Stimulated activated CD4-positive, alpha-beta T cell treated with anti-CD3 and anti-CD28 coated beads, Interleukin-1b, Interleukin-23, amount 100 ng/mL, for 48 hours (primary cell): ENCODE measurements at places on chromosomes 7 and 10.

GRCh38 chr7:136509466-136509865 lies 359.0 kb upstream of the CHRM2 start:
- DNase-seq: no peak

DNA sequence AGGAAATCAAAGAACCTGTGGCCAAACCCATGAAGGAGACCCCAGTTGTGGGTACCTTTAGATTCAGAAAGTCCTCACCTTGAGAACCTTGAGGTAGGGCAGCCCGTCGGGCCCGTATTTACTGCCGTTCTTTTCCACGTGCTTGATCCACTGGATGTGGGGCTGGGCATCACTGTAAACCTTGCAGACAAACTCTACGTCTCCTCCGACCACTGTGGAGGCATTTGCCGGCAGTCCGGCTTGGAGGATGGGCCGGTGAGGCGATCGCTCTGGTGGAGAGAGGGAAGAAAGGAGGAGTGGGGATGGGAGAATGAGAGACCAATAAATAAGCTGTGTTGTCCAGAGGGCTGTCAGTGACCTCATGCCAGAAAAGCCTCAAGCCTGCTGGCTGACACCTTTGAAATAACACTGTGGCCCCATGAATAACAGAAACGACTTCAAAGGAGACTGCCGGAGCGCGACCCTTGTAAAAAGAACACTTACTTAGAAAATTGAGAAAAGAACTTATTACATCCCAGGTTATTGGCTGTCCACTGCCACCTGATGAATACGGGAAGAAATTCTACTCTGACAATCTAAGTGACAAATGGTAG lies 78.2 kb downstream of the FGFR2 start:
- no peak for DNase-seq

DNA sequence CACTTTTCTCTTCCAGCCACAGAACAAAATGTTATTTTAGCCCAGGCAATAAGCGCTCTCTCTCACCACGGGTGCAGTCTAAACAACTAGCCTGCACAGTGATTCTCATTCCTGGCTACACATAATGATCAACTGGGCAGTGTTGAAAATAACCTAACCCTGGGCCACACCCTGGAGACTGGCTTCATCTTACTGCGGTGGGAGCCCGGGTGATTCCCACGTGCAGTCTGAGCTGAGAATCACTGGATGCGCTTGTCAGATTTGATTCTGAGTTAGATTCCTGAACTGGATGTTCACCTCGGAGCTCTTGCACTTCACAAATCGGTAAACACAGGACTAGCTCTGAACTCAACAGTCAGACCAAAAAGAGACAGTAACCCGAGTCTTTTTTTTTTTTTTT lies 14.9 kb downstream of the ZC3HAV1 start:
- DNase-seq: no peak

DNA sequence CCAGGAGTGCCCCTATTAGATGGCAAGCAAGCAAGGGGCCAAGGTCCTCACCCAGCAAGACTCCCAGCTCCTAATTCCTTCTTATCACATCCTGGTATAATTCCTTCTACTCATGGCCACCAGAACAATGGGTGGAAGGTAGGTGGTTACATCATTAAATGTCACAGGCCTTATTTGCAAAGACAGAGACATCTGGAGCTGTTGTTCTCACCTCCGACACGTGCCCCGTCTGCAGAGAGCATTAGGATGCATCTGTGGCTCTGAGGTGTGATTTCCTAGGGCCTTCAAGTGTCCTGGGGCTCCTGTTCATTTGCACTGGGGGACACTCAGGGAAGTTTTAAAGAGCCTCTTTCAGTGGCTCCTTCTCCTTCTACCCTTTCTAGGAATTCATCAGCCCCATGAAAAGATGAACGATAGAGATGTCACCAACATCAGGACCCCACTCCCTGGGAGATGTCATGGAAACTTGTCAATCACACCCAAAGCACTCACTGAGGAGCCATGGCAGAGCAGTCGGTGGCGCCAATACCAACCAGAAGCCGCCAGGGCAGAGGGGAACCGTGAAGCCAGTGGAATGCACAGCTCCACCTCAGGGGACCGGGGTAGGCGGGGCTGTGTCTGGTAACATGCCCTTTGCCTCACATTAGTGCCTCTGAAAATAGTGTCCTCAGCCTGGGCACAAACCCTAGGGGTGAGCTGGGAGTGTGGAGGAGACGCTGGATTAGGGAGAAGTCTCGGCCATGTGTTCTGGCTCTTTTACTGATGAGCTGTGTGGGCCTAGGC lies 2.9 kb upstream of the ATP6V0E2 start:
- DNase-seq: peak; percentile 30

GRCh38 chr7:25752154-25752553 lies 399.8 kb upstream of the NFE2L3 start:
- DNase-seq: no peak

- DNase-seq: no peak
Observed at GRCh38 chr10:84308021-84308420, 20.4 kb upstream of the CCSER2 start.

DNA sequence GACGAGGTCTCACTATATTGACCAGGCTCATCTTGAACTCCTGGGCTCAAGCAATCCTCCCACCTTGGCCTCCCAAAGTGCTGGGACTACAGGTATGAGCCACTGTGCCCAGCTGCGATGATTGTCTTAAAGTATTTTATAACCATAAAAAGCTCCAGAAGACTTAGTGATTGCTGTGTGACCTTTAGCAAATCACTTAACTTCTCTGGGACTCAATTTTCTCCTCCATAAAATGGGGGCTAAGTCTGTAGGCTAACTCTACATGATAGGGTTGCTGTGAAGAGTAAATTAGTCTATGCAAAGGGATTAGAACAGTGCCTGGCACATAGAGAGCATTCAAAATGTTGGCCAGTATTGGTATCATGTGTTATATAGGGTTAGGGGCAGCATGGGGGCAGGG lies 42.8 kb downstream of the PPIF start:
- no peak for DNase-seq

GRCh38 chr10:77970869-77971803 lies 44.6 kb upstream of the DLG5 start:
- DNase-seq: no peak

- DNase-seq: no peak
Observed at GRCh38 chr7:84207025-84207424, 12.4 kb upstream of the SEMA3A start.

GRCh38 chr10:47050618-47051455 lies 139.6 kb downstream of the PTPN20 start:
- no peak for DNase-seq

- no peak for DNase-seq
Observed at GRCh38 chr7:142566271-142566670, 183.0 kb upstream of the PRSS1 start.

GRCh38 chr7:28407651-28408050 lies 4.7 kb upstream of the CREB5 start:
- DNase-seq: no peak

DNA sequence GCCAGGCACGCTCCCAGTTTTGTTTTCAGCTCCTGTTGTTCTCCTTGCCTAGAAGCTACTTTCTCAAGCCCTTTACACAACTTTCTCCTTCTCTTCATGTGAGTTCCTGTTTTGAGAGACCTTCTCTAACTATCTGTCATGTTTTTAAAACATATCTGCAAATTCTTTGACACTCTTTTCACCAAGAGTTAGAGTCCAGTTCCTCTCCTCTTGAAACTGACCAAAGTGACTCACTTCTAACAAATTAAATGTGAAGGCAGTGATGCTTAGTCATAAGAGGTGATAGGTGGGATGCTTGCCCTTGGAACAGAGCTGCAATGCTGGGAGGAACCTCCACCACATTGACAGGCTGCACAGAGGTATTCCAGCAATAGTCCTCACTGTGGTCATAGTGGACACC lies 25.3 kb downstream of the ZSCAN25 start:
- DNase-seq: no peak

DNA sequence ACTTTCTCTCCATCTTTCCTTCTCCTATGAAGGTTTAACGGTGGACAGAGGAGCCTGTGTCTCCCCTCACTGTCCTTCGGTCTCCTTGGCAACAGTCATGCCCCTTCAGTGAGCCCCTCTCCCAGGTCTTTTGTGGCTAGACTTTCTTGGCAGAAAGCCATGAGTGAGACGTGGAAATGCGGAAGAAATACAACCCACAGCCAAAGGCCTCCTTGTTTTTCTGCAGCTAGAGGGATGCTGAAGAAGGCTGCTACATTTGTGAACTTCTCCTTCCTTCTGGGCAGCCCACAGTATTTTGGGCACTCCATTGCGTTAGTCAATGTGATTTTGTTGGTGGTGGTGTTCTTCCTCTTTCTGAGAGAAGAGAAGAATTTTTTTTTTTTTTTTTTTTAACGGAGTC lies 333.7 kb upstream of the PODXL start:
- DNase-seq: no peak

- DNase-seq: no peak
Observed at GRCh38 chr10:131199646-131200045, 111.9 kb downstream of the TCERG1L start.

DNA sequence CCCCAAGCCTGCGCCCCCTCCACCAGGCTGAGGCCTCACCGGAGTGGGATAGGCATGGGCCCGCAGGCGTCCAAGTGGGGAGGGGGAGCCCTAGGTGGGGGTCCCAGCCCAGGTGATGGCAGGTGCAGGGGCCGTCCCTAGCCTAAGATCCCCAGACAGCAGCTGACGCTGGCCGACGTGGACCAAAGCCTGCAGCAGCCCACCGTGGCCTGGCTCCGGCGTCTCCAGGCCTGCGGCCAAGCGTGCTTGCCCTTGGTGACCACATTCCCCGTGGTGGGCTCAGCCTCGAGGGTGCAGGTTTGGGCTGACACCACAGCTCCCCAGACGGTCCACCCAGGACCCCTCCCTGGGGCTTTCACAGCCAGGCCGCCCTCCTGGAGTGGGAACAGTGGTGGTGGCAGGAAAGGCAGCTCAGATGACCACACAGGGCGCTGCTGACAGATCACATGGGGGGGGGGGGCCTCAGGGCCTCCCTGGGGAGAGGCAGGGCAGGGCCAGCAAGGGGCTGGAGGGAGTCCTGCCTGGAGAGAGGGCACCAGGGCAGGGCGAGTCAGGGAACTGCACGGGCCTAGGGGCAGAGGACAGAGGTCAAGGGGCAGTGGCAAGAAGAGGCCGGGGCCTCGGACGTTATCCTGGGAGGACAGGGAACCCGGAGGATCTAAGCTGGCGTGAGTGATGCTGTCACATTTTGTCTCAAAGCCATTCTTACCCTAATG lies 767 bp upstream of the ADAM8 start:
- no peak for DNase-seq

DNA sequence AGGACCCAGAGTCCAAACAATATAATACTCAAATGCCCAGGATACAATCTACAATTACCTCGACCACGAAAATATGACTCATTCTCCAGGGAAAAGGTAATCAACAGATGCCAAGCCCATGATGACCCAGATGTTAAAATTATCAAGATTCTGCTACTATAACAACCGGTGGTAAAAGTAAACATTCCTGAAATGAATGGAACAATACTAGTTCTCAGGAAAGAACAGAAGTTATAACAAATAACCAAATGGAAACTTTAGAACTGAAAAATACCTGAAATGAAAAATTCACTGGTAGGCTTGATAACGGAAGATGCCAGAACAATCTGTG lies 34.1 kb upstream of the GUSB start:
- no peak for DNase-seq

GRCh38 chr10:44911081-44911540 lies at the start of gene TMEM72:
TMEM72 (plus strand) TSS chr10:44911337; CDS start chr10:44911513, 176 bp downstream.
- no peak for DNase-seq

- no peak for DNase-seq
Observed at GRCh38 chr7:8823486-8823885, 390.1 kb downstream of the NXPH1 start.

- no peak for DNase-seq
Observed at GRCh38 chr10:75038335-75038734, 73.1 kb upstream of the SAMD8 start.

DNA sequence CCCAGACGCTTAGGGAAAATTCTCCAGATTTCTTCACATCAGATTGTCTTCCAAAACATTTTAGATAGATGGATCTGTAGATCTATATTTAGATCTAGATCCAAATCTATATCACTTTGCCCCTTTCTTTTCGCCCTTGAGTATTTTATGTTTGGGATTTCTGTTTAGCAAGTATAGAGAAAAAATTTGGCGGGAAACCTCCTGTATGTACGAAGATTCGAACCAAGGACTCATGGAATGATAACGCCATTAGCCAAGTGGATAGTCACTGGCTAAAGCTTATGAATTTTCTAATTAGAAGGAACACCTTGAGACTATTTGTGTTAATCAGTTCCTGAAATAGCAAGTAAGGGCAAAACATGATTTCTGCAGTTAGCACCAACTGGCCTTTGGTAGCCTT lies 1.2 kb downstream of the THNSL1 start:
- no peak for DNase-seq

DNA sequence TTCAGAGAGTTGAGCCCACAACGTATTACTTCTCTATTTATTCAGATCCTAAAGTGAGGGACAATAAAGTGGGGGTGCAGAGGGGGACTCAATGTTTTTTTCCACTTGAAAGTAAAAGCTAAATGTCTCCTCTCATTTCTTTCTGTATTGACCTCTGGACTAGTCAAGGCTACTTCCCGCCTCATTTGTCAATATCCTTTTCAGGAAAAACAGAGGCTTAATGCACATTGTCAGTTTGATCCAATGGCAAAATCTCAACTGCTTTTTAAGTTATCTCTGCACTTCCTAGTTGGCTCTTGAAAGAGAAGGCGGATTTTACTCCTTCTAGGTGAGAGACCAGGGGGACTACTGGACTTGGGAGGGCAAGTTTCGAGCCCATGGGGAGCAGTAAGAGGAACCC lies 56.4 kb downstream of the HIPK2 start:
- no peak for DNase-seq

DNA sequence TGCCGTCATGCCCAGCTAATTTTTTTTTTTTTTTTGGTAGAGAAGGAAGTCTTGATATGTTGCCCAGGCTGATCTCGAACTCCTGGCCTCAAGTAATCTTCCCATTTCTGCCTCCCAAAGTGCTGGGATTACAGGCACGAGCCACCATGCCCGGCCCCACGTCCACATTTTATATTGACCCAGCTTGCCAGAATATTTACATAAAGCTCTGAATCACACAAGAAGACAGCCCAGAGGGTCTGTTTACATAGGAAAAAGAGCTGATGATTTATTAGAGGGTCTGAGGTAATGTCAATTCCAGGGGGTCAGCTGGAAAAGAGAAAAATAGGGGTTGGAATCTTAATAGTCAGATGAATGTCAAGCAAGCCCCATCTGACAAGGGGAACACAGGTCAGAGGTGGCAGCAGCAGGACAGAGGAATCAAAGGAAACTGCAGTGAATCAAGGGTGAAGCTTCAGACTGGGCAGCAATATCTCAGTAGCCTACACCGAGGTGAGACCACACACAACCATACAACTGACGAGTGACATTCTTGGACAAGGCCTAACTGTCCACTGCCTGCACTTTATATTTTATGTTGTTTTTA lies 15.8 kb upstream of the SLF2 start:
- DNase-seq: no peak
